Stimulated activated CD4-positive, alpha-beta T cell treated with anti-CD3 and anti-CD28 coated beads, Interleukin-1b, Interleukin-23, amount 100 ng/mL, for 1 hour (primary cell): ENCODE measurements at places on chromosomes 3 and 15.

DNA sequence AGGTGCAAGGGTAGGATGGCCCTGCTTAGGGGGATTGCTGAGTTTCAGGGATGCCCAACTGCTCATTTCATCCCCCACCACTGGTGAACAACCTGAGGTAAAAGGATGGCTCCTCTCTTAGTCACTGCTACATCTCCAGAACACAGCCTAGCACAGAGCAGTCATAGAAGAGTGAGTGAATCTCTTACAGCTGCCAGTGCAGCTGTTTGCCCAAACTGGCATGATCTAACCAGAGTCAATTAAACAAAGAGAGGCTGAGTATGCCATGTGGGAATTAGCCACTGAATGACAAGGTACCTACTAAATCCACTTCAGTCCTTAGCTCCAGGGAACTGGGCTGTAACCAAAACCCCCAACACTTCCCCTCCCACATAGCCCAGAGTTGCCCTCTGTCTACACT, 6.8 kb upstream of the NCKIPSD start:
- DNase-seq: no peak

DNA sequence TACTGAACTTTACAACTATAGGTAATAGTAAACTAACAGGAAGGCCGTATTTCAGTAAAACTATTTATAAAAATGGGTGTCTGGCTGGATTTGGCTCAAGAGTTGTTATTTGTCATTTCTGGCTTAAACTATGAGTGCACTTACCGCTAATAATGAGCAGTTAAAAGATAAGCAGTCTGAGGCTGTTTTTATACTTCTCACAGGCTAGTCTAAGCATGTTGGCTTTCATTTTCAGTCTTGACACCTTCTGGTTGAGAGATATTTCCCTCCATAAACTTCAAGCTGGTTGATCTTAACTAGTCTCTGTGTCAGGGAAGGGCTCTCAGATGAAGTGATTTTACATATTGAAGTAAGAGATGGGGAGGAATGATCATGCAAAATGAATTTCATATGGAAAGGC, 96.1 kb downstream of the RSRC1 start:
- no peak for DNase-seq

- DNase-seq: no peak
These were observed 1257.1 kb downstream of the NSUN3 start for GRCh38 chr3:95319921-95320494.

GRCh38 chr3:29758434-29759322, 477.8 kb downstream of the RBMS3 start:
- no peak for DNase-seq

- DNase-seq: no peak
These were observed 31.7 kb downstream of the POC1A start for GRCh38 chr3:52122491-52122890.

DNA sequence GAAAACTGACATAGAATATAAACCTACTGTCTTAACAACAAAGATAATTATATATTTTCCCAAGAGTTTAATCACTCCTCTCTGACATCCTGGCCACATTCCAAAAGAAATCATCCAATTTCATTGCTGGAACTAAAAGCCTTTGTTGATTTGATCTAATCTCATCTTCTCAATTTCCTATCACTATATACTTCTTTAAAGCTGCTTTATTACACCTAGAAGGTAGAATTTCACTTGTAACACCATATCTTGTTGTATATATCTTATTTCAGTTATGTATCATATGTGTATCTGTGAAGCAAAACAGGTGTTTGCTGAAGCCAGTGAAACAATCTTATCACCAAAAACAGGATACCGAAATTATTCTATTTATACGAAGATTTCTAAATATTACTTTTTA, 740.2 kb downstream of the ROBO1 start:
- DNase-seq: no peak

- no peak for DNase-seq
These were observed 488.9 kb downstream of the GABRG3 start for GRCh38 chr15:27459836-27460235.

DNA sequence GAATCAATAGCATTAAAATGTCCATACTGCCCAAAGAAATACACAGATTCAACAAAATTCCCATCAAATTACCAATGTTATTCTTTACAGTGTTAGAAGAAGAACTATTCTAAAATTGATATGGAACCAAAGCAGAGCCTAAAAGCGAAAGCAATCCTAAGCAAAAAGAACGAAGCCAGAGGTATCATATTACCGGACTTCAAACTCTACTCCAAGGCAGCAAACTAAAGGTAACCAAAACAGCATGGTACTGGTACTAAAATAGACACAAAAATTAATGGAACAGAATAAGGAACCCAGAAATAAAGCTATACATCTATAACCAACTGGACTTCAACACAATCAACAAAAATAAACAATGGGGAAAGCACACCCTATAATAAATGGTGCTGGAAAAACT, 167.5 kb downstream of the ADAMTS9 start:
- no peak for DNase-seq

DNA sequence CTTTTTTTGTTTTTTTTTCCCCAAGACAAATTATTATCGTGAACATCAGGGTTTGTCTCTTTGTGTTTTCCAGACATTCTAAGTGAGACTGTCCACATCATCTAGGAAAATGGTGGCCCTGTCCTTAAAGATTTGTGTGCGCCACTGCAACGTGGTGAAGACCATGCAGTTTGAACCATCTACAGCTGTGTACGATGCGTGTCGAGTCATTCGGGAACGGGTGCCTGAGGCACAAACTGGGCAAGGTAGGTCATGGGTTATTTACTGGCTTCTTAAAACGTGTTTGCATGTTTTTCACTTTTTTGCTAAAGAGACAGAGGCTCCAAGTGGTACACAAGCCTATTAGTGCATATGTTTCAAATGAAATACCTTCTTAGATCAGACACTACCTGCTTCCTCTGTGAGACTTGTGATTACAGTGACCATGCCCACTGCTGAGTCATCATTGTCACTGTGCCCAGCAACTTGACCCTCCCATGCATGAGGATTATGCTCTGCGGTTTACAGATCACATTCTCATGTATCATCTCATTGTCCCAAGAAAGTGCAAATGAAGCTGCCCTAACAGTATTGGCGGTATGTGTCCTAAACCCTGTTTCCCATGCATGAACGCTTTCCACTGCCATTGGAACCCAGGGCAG, 395.2 kb upstream of the TPM1 start:
- no peak for DNase-seq

- DNase-seq: no peak
These were observed 12.3 kb downstream of the BTLA start for GRCh38 chr3:112486811-112487505.

DNA sequence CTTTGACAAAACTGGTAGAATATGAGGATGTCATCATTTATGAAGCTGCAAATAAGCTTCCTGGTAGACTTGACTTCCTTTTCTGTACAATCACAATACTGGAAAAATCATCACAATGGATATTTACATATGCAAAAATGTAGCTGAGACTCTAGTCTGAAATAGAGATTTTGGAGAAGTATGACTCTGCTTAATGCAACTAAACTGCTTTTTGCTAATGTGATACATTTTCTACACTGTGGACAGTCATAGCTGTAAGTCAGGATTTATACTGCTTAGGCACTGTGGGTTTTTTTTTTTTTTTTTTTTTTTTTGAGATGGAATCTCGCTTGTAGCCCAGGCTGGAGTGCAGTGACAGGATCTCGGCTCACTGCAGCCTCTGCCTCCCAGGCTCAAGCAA, 34.5 kb upstream of the ST3GAL6 start:
- DNase-seq: no peak

DNA sequence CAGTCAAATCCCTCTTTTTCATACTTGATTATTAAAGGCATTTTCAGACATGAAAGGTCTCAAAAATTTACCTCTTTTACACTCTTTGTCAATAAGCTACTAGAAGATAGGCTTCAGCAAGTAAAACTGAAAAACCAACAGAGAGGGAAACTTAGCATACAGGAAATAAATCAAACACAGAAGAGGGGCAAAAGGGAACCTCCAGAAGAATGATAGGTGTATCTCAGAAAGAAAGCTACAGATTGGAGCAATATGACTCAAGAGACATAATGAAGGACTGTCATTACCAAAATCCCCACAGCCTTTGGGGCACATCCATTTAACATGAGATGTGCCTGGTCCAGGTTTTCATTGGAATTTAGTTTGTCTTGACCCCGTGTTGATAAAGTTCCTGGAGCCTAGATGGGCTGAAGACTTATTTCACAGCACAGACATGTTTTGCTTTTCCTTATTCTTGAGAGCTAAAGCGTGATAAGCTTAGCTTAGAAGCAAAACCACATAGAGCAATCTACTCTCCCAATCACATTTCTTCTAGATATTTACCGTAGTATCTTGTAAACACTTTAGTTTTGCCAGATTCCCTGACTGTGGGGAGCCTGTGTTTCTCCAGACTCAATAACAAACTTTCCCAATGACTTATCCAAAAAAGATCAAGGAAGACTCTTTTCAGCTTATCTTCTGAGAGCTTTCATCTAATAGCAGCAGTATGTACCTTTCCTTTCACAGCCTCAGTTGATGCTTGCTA, 11.7 kb downstream of the LRRFIP2 start:
- DNase-seq: no peak

GRCh38 chr3:184389384-184389783, 9.5 kb downstream of the CHRD start:
- no peak for DNase-seq

GRCh38 chr3:99686469-99686868, 48.1 kb downstream of the COL8A1 start:
- no peak for DNase-seq

DNA sequence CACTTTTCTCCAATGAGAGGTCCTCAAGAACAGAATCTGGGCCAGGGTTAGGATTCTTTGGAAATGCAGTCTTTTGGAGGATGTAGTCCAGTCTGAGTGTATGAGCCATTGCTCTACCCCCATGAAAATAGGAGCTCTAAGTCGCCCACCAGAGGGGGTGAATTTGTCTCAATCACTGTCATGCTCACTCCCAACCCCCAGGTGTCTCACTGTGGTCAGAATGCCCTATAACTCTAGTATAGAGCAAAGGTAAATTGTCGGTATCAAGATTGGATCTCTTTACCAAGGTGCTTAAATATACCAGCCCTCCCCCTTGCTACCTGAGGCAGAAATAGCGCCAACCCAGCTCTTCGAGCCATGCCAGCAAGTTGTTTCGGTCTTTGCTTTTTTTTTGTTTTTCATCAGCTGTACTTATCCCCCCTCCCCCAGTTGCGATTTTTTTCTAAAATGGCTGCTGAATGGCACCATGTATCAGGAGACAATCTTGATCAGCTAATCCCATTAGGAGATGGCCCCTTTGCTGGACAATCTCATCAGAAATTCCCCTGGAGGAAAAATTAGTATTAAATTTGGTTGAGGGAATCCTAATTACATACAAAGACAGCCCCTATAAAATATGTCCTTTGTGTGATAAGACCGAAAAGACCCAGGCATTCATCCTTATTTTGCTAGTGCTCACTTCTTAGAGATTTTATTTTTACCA, 130.7 kb downstream of the EBLN2 start:
- DNase-seq: no peak

DNA sequence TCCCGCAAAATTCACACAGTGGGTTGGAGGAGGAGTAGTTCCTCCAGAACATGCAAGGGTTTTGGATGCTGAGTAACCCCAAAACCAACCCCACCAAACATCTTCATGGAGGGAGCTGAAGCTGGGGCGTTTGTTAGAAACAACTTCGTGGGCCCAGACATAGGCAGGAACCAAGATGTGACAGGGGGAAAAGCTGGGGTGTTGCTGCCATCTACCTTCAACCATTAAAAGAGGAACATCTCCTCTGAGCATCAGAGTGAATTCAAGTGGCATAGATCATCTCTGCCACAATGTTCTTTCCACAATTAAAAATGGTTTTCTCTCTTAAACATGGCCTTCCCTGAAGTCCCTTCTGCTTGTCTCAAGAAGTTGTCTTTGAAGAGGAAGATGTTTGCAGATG, 20.5 kb downstream of the SIDT1 start:
- no peak for DNase-seq

- no peak for DNase-seq
These were observed 21.8 kb upstream of the ATP1B3 start for GRCh38 chr3:141854599-141854998.

DNA sequence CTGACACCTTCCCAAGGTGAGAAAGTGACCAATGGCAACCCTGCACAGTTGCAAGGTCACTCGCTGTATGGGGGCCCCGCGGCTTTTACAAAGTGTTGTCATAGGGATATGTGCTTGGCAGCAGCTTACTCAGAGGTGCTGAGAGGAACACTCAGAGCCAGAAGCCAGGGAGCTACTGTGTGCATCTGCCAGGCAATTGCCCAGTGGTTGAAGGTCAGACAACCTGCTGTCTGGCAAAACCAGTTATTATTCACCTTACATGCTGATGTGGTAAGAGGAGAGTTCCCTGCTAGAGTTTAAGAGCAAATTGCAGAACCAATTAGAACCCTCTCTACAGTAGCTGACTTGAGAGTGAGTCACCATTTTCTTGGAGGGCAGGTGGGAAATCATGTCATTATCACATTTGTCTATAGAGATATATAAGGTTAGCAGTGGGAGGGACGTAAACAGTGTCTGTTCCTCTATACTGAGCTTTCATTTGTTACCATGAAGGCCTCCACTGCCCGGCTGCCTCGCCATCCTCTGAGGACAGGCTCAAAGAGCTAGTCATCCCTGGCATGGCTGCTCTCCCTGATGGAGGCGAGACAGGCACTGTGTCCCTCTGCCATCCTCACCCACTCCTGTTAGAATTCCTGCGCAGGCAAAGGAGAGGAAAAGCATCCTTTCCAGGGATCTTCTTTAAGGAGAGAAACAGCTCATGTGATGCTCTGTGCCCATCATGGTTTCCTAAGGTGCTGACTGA, 274.4 kb downstream of the PLCL2 start:
- DNase-seq: no peak

DNA sequence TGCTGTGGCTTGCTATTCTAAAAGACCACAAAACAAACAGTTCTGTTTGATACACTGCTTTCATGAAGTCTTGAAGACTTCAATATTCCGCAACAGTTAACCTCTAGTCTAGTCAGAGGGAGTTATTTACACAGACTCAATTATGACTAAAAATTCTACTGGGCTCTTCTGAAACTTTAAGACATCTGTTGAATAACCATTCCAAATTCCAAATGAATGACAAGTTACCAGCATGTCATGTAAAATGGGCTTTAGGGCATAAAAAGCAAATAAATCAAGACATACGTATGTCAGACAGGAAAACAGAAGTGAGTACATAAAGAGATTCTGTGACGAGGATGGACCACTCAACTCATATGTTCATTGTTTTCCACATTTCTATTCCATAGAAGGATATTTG, 93.9 kb downstream of the PLOD2 start:
- no peak for DNase-seq

DNA sequence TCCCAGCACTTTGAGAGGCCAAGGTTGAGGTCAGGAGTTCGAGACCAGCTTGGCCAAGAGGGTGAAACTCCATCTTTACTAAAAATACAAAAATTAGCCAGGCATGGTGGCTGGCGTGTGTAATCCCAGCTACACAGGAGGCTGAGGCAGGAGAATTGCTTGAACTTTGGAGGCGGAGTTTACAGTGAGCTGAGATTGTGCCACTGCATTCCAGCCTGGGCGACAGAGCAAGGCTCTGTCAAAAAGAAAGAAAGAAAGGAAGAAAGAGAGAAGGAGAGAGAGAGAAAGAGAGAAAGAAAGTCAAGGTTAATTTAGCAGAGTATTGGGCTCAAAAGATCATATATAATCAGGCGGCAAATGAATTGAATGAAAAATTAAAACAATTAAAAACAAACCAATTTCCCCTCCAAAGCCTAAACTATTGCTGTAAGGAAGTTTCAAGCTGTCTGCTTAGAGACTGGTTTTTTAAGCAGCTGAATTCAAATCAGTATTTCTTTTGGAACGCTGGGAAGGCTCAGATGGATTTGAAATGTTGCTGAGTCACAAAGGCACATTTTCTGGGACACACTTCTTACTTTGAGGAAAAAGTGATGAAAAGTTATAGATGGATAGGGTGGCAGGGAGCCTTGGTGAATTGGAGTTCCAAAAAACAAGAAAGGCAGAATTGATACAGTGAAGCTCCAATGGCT, 81.3 kb upstream of the BHLHE40 start:
- DNase-seq: no peak
